ENCODE measurements at places on chromosomes 16 and 17.
A peak's percentile ranks its signal among the peaks of the same experiment; 100 is the strongest.

DNA sequence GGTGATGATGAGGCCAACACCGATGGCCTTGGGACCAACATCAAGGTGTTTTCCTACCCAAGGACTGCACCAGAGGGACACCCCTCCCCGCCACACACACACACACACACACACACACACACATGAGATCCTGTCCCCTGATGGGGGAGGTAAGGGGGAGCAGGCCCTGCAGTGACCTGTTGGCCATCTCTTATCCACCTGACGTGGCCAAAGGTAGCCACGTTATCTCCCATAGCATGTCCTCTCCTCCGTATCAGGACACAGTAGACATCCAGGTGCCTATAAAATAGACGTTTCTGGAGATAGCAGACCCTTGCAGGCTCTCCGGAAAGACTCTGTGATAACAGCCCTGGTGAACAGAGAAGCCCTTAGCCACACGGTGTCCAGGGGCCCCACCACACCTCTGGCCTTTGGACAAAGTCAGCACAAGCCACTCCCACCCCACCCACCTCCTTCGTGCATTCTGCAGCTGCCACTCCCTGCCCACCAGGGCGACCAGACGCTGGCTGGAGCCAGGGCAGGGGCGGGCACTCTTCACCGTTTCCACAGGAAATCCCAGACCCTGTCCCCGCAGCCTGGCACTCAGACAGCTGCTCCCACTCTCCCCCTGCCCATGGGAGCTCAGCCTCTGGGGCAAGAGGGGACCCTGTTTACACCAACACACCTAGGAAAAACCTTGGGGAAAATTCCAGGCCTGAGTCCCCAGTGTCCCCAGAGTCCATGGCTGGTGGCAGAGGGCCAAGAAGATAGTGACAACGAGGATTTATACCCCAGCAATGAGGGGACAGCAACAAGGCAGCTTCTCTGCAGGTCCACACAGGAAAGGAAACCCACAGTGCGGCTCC is 15.4 kb upstream of the ENPP7 start:
- no peak for DNase-seq

- no peak for DNase-seq
Observed at GRCh38 chr17:50033316-50033715, 22.6 kb upstream of the ITGA3 start.

DNA sequence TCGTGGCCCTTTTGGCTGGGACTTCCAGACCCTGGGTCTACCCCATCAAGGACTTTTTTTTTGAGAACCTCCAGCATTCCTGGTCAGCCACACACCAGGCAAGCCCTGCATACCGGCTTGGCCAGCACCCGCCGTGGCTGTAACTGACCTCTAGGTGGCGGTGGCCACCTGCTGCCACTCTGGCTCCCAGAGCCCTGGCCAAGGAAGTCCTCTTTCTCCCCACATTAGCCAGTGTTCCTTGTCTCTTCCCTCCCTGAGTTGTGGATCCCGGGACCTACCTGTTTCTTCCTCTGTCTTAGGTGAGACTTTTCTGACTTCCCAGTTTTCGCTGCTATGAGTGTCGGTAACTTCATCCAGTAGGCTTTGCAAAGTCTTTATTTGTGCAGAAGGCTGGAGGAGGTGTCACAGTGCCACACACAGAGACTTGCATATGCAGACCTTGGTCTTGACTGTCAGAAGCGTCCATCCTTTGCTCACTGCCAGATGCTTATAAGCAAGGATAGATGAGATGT is 348.3 kb downstream of the CPPED1 start:
- peak; percentile 61 for DNase-seq

DNA sequence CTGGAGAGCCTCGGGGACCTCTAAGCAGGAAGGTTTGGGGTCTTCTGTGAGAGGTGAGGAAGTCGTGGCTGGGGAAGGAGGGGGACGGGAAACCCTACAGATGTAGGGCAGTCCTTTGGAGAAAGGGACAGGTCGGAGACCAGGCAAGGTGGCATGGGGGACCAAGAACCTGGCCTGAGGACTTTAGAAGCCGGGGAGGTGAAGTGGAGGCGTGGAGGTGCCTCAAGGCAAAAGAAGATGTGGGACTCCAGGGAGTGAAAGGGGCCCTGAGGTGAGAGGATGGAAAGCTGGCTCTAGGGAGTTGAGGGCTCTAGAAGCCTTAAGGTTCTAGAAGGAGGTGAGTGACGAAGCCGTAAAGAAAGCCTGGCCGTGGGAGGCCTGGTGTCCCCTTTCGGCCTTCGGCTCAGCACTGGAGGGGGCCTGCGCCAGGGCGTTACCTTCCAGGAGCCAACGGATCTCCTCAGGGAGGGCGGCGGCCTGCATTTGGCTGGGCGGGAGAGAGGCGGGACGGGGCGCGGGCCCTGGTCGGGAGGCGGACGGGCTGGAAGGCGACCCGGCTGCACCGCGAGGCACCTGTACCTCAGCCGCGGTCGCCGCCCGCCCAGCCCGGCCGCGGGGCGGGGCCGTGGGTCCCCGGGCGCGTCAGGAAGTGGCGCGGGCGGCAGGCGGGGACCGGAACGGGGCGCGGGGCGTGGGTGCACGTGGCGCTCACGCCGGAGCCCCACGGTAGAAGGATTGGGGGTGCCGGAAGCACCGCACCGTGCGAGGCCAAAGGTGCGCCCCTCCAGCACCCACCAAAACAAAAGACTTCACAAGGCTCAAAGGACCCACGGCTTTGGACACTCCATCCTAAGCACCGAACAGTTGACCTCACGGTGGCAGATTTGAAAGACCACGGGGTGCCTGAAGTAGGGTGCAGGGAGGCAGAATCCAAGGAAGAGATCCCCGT is at the start of gene SKAP1:
SKAP1 (minus strand) TSS at position 577 of the 949 bp plus-strand sequence.
- DNase-seq, result no peak

- DNase-seq, result peak; percentile 56
Observed at GRCh38 chr17:19645734-19646201, 2.8 kb upstream of the ALDH3A2 start.

GRCh38 chr17:57207396-57207795 is 48.9 kb upstream of the MSI2 start:
- no peak for DNase-seq

GRCh38 chr17:56596691-56597494 is 3.4 kb downstream of the NOG start:
- no peak for DNase-seq

DNA sequence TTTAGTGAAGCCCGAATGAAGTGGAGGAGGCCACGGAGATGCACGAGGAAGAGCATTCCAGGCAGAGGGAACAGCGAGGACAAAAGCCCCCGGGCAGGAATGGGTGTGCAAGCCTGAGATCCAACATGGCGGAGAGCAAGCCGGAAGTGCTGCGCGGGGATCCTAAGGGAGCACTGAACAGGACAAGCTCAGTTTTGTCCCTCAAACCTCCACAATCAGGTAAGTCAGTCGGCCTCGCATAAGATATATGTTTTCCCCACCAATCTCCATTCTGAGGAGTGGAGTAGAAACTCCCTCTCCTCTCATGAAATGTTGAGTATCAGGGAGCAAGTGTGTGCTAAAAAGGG is 32.9 kb upstream of the USP22 start:
- peak; percentile 35 for DNase-seq

- DNase-seq, result no peak
Observed at GRCh38 chr17:4485676-4486646, 12.7 kb upstream of the SPNS2 start.

DNA sequence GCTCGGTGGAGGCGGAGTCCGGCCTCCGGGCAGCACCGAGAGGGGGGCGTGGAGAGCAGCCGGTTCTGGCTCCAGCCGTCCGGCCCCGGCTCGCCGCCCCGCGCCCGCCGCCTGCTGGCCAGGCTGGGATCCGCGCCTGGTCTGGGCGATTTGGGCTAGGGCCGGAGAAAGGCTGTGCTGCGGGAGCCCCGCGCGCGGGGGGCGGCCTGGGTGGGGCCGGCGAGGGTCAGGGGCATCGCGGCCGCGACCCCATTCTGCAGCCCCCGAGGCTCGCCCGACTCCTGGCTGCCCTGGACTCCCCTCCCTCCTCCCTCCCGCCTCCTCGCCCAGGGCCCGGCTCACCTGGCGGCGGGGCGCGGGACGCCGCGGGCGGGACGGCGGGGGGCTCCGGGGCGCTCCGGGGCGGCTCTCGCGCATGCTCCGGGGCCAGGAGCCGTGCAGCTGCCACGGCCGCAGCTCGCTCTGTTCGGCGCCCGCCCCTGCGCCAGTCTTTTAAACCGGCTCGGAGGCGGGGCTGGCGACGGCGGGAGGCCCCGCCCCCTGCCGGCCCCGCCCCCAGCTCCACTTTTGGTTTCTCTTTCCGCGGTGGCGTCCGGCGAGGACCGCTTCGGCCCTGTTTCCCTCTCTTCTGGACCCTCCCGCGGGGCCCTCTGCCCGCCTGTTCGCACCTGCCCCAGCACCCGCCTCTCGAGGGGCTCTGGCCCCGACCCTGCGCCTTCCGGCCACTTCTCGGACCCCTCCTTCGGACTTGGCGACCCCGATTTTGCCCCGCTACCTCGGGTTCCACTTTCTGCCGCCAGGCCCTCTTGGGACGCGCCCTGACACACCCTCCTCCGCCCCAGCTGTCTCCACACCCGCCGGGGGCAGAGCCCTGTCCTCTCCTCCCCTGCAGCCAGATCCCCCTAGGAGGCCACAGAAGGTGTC is at the start of gene SOCS1:
SOCS1 (minus strand) TSS at position 468 of the 924 bp plus-strand sequence. CDS start 726 bp downstream, outside the sequence.
- DNase-seq, result peak; percentile 69

DNA sequence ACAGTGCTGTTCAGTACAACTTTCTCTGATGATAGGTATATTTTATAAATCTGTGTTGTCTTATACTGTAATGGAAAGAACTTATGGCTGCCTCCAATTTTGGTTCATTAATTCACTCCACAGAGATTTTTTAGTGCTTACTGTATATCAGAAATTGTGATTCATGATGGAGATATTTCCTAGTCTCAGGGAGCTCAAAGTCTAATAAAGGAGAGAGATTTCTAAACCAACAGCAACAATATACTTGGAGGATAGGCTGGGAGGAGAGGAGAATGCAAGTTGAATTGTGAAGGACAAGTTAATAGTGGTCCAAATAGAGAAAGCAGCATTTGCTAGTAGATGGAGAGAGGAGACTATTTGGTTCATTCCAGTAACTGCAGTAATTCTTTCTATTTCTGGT is 63.5 kb downstream of the TANC2 start:
- no peak for DNase-seq

DNA sequence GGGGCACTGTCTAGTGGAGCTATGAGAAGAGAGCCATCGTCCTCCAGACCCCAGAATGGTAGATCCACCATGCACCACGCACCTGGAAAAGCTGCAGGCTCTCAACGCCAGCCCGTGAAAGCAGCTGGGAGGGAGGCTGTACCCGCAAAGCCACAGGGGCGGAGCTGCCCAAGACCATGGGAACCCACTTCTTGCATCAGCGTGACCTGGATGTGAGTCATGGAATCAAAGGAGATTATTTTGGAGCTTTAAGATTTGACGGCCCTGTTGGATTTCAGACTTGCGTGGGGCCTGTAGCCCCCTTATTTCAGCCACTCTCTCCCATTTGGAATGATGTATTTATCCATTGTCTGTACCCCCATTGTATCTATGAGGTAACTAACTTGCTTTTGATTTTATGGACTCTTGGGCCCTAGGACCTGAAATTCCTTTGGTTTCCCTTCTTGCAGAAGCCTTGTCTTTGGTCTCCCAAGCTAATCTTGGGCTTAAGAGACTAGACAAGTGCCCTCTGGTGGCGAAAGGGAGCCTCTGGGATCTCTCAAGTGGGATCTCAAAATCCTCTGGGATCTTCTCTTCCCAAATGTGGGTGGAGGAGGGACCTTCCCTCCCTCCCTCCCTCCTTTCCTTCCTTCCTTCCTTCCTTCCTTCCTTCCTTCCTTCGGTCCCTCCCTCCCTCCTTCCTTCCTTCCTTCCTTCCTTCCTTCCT is 58.2 kb upstream of the HAPSTR1 start:
- DNase-seq, result no peak

DNA sequence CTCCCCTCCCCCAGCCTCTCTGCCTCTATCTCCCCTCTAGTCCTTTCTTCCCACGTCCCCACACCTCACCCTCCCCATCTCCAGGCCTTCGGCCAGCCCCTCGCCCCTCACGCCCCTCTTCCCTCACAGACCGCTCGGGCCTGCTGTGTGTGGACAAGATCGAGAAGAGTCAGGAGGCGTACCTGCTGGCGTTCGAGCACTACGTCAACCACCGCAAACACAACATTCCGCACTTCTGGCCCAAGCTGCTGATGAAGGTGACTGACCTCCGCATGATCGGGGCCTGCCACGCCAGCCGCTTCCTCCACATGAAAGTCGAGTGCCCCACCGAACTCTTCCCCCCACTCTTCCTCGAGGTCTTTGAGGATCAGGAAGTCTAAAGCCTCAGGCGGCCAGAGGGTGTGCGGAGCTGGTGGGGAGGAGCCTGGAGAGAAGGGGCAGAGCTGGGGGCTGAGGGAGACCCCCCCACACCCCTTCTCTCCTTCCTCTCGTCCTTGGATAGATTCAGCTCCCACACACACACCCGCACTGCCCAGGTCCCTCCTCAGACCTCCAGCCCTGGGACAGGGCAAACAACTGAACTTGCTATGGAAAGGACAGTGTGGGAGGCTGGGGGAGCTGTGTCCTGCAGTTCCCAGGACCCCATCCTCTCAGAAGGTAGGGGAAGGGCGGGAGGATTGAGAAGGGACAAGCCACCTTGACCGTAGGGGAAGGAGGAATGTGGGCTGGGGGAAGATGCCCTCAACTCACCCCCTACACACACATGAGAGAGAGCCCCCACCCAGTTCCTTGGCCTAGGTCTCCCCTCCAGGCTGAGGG is 11.1 kb downstream of the NR1D1 start:
- no peak for DNase-seq

- DNase-seq, result no peak
Observed at GRCh38 chr17:76943781-76944213, 75.6 kb downstream of the MGAT5B start.

GRCh38 chr17:32111141-32111771 is 31.0 kb upstream of the RHOT1 start:
- DNase-seq, result no peak

- no peak for DNase-seq
Observed at GRCh38 chr17:1873418-1873817, 43.6 kb downstream of the RPA1 start.

DNA sequence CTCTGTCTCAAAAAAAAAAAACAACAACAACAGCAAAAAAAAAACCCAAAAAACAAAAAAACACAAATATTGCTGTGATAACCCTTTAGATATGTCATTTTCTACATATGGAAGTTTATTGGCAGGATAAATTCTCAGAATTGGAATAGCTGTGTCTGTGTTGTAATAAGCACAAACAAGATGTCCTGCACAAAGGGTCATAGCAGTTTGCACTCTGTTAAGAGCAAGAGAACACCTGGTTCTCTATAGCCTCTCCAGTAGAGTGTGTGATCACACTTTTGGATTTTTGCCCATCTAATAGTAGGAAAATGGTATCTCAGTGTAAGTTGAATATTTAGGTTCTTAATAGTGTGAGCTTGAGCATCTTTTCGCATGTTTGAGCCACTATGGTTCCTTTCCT is 60.4 kb downstream of the USP43 start:
- no peak for DNase-seq

DNA sequence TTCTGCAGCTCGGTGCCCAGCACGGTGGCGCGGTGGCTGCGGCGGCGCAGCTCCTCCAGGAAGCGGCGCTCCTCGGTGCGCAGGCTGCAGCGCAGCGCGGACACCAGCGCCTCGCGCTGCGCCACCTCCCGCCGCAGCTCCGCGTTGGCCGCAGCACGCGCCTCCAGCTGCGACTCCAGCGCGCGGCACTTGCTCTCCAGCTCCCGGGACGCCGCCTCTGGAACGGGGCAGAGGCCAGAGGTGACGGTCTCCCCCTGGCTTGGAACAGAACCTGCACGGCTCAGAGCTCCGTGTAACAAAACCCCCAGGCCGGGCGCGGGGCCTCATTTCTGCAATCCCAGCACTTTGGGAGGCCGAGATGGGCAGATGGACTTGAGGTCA is 13.2 kb upstream of the CLUH start:
- DNase-seq, result no peak

GRCh38 chr17:17495536-17496188 is 533 bp downstream of the RASD1 start:
- peak; percentile 49 for DNase-seq

Measured in dorsolateral prefrontal cortex (tissue), 122 donors.